Suprapubic skin (tissue), 4 donors: ENCODE measurements at places on chromosomes 4 and X. TPM values are rescaled to one million over a fixed set of nuclear protein-coding genes. Genes with fewer than 3 reads are reported as not detected.

The SPCS3 gene
- total RNA-seq: 55.3 TPM

The PPP4R3C gene
- not detected for total RNA-seq

The CCKAR gene
- total RNA-seq: not detected

The TEX13D gene
- total RNA-seq: not detected

DNA sequence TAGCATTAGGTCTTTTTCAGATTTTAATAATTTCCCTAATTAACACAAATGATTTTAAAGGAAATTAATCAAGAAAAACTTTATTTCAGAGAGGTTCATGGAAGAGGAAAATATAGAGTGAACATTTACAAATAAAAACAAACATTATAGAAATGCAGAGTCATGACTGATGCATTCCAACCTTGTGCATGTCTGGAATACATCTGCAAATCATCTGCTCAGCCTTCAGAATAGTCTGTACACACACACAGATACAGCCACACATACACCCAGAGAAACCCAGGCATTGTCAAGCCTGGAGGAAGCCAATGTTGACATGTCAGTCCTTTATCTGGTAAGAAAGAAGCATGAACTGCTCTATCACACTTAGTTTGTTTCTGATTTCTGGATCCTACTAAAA, 61.3 kb upstream of the NFKB1 start:
- DNase-seq: no peak

The TRAM1L1 gene
- 1.1 TPM for total RNA-seq

The ITM2A gene
- total RNA-seq: 23.4 TPM

- no peak for DNase-seq
Observed at GRCh38 chr4:107060388-107060787, 24.3 kb upstream of the DKK2 start.

DNA sequence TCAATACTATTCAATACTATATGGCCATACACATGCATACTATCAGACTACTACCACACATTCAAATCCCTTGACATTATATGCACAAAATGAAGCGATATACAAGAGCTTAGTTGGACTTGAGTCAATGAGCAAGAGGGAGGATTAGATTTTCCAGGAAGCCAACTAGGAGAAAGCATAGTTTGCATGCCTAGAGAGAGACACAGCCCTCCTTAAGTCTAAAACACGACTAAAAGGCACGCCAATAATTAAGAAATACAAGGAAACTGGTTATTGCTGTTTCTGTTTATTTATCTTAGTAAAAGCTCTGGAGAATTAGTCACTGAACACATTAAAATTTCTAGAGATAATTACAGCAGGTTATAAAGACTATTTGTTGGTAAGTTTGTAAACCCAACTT, 21.8 kb downstream of the MBNL3 start:
- no peak for DNase-seq

DNA sequence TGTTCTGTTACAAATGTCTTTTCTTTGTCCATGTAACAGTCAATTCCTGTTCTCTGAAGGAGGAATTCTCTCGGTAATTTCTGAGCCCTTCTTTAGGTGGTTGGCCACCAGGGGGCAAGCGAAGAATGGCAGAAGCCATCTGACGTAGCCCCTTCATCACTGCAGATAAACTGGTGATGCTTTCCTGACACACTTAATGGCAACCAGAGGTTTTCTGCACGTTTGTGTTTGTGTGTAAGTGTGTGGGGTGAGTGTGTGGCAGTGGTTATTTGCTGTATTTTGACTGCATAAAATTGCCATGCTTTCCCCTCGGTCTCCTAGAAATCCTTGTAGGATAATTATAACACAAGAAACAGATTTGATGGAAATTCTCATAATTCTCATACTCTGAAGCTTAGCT, 64.8 kb upstream of the STOX2 start:
- DNase-seq: no peak

DNA sequence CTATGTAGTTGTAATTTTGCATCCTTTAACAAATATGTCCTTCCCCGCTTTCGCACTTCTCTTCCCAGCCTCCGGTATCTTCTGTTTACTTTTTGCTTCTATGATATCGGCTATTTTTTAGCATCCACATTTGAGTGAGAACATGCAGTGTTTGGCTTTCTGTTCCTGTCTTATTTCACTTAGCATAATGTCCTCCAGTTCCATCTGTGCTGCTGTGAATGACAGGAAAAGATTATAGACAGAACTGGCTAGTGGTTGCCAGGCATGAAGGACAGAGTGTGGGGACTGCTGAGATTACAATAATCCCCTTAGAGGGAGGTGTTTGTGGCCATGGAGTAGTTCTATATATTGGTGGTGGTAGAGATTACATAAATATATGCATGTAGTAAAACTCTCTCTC, 588.6 kb downstream of the NLGN4X start:
- DNase-seq: no peak

- DNase-seq: no peak
Observed at GRCh38 chr4:91089178-91089577, 962.0 kb downstream of the CCSER1 start.

The NOX1 gene
- not detected for total RNA-seq

The GJB1 gene
- total RNA-seq: 0.98 TPM

- DNase-seq: no peak
Observed at GRCh38 chr4:142120921-142121320, 484.5 kb downstream of the IL15 start.

DNA sequence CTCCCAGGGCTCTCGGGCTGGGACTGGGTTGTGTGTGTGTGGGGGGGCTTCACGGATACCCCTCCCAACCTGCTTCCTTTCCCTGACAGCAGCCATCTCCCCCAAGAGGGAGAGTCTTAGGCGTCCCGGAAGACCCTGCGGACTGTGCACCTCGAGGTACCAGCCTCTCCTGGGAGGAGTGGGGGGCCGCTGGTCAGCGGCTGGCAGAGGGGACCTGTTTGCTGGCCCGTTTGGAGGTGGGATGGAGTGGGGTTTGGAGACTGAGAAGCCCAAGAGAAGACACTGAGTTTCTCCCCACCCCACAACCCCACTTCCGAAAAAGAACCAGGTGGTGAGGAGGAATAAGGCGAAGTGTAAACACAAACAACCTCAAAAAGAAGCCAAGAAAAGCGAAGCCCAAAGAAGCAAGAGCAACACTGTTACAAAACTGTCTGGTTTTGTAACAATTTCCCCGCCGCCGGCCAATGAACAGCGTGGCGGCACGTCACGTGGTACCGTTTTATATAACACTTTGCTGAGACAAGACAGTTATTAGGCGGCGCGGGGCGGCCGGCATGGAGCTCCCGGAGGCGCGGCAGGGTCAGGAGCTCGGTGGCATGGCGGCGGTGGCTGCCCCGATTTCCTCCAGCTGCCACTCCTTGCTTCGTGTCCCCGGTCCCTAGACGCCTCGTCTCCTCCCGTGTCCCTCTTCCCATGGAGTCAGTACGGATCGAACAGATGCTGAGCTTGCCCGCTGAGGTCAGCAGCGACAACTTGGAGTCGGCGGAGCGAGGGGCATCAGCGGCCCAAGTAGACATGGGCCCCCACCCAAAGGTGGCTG, at the start of gene LONRF3:
LONRF3 (plus strand) TSS at position 531 of the 820 bp plus-strand sequence; CDS start at position 694, 163 bp downstream.
- DNase-seq: peak; percentile 87

The DOK7 gene
- 2.4 TPM for total RNA-seq

- DNase-seq: no peak
Observed at GRCh38 chrX:39356119-39356807, 555.0 kb downstream of the MID1IP1 start.

The UGT2B7 gene
- total RNA-seq: not detected

DNA sequence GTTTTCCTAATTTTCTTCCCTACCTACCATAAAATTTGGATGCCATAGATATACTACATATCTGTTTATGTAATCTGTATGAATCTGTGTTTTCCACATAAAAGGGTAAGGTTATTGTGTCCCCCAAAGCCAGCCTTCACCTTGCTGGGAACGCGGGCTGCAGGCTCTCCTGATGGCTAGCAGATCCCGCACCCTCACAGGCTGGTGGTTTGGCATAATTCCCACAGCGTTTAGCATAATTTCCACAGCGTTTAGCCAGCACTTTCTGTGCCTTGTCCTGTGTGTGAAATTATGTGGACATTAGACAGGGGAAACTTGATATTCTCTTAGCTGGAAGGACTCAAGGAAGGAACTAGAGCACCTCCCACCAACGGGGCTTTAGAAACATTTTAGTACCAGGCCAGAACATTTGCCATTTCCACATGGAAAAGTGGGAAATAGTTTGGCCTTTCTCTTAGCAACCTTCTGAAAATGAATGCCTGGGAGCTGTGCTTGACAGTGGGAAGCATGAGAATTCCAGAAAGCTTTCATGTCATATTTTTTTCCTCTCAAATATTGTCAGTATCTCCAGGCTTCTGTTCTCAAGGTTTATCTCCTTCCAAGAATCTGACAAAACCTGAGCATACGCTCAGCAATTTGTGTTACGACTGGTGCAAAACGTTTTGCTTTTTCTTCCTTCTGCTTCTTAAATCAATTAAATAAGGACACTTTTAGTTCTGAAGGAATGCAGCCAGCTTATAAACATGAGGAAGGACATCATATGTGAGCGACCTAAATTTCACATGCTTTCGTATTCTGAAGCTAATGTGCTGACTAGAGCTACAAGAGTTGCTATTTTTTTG, 67.9 kb downstream of the STK32B start:
- no peak for DNase-seq

The UBL4A gene
- total RNA-seq: 44.4 TPM

DNA sequence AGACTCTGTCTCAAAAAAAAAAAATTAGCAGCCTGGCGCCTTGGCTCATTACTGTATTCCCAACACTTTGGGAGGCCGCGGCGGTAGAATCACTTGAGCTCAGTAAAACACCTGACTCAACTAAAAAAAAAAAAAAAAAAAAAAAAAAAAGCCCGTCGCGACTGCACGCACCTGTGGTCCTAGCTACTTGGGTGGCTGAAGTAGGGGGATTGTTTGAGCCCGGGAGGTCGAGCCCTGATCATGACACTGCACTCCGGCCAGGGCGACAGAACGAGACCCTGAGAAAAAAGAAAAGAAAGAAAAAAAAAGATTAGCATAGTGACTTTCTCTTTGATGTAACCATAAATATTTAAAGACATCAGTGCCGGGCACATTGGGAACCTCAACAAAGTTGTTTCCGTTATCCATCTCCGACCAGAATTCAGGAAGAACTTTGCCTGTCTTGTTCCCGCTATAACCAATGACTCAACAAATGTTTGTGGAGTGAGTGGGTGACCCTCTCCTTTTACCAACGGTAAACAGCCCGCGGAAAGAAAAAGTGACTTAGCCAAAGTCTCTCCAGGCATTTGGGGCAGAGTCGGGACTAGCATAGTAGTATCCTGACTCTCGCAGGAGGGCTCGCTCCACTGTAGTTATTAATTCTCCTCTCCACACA, 553 bp upstream of the MED28 start:
- DNase-seq: no peak

The GC gene
- total RNA-seq: not detected

GRCh38 chr4:2813446-2814405, 20.8 kb downstream of the SH3BP2 start:
- DNase-seq: no peak

The SEC24B gene
- total RNA-seq: 38.6 TPM

DNA sequence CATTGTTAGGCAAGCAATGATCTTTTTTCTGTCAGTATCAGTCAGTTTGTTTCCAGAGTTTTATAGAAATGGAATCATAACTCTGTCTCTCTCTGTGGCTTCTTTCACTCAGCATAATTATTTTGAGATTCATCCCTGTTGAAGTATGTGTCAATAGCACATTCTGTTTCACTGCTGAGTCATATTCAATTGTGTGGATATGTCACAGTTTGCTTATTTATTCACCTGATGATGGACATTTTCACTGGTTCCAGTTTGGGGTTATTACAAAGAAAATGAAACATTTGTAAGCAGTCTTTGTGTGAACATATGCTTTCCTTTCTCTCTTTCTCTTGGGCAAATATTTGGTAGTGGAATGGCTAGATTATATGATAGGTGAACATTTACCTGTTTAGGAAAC, 10.2 kb upstream of the ZNF718 start:
- no peak for DNase-seq

The RAB9B gene
- total RNA-seq: 0.72 TPM

DNA sequence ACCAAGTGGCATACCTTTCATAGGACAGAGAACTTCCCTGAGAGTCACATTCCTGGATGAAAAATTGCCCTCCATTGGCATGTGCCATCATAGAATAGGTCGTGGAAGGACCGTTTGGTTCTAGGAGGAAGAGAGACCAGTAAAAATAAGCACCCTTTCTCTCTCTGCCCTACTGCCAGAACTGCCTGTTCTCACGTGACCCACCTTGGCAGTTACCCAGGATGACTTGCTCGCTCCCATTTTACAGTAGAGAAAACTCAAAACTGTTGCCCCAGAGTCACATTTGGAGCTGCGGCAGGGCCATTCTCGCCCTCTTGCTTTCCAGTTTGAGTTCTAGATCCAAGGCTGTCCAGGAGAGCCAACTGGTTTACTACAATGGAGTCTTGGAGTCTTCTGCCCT, 1.1 kb upstream of the NLGN3 start:
- DNase-seq: no peak

- no peak for DNase-seq
Observed at GRCh38 chrX:7372825-7373525, 225.0 kb upstream of the PUDP start.

The TEX13A gene
- total RNA-seq: not detected

DNA sequence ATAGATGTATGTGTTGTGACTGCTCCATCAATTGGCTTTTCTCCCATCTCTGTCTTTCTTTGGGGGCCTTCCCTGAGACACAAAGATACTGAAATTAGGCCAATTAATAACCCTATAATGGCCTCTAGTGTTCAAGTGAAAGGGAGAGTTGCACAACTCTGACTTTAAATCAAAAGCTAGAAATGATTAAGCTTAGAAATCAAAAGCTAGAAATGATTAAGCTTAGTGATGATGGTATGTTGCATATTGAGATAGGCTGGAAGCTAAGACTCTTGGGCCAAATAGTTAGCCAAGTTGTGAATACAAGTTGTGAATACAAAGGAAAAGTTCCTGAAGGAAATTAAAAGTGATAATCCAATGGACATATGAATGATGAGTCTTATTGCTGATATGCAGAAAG, 452.9 kb upstream of the AGA start:
- DNase-seq: no peak

DNA sequence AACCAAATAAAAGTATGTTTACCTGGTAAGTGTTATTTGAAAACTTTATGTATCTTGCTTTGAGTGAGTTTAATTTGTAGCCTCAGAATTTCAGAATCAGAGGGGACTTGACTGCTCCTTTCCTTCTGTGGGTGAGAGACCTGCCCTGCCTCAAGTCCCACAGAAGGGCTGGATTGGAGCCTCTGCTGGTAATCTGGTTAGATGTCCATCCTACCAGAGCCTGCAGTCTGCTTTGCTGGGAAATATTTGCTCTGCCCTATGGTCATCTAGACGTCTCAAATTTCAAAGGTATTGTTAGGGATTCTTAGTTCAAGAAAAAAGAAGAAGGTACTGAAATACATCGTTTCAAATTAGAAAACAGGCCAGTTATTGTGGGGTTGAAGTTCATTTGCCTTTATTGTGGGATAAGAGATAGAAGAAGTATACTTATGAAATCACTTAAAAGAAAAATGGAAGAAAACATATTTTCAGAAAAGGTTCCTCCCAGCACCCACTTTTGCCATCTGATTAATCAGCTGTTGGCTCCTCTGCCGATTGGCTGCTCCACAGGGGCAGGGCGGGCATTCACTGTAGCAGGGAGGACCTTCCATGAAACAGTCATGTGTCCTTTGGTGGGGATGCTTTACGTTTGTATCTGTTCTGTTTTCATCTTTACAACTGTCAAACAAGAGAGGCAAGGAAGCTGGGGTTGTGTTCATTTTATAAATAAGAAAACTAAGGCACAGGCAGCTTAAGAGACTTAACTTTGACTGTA, 73.3 kb upstream of the TLR2 start:
- DNase-seq: no peak
